ENCODE measurements at places on chromosomes 7 and 10.
A peak's percentile ranks its signal among the peaks of the same experiment; 100 is the strongest.

GRCh38 chr7:94530109-94530508, 20.5 kb downstream of the CASD1 start:
- DNase-seq, result no peak

GRCh38 chr10:87092861-87093631, 1.6 kb downstream of the GLUD1 start:
- DNase-seq, result peak; percentile 94

GRCh38 chr10:105742184-105742583, 1101.1 kb downstream of the SORCS3 start:
- peak; percentile 58 for DNase-seq

GRCh38 chr10:70784016-70784415, 1.2 kb downstream of the TBATA start:
- DNase-seq, result no peak

- DNase-seq, result peak; percentile 54
These were observed at the start of gene STK32C for GRCh38 chr10:132307823-132308586. STK32C (minus strand) TSS chr10:132307950; CDS start chr10:132307833, 117 bp downstream.

DNA sequence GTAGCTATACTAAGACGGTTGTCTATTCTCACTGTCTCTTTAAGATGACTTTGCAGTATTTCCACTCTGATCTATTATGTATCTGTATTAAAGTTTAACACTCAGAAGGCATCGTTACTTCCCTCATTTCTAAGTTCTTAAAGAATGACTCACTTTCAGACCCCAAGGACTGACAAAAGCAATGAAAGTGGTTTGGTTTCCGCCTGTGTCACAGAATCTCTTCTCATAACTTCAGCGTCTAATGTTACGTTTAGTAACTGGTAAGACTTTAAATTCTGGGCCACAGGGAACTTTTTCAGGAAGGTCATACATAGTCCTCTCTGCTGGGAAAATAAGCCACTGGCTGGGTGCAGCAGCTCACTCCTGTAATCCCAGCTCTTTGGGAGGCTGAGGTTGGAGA, 892.0 kb upstream of the AUTS2 start:
- peak; percentile 95 for DNase-seq

DNA sequence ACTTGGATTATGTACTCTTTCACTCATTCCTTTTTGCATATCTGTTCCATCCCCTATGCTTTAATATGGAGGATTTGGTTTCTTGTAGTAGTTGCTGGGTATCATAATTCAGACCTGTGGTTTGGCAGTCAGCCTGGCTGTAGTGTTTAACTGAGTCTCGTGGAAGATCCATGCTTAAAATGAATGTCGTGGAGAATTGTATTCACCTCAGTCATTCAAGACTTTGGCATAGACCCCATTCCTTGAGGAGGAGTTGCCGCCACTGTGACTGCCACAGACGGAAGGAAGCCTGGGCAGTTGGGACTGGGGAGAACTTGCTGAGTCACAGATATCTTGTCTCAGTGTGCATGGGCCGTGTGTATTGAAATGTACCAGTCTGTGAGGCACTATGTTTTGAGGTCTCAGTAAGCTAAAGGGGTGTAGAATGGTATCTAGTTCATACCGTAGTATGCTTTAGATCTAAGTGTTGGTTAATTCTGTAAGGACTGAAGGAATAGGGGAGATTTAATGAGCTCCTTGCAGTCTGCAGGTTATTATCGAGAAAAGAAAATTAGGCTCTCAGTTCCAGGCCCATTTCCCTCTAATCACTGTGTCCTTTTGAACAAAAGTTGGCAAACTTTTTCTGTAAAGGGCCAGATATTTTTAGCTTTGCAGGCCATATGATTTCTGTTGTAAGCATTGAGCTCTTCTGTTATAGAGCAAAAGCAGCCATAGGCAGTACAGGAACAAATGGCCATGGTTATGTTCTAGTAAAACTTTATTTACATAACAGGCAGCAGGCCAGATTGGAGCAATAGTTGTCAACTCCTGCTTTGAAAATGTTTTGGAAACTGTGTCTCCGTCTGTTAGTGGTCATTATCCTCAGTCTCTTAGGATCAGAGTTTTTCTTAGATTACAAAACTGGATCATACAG, 76.8 kb downstream of the TPST1 start:
- peak; percentile 87 for DNase-seq
